ENCODE measurements at places on chromosomes 7 and 10.

DNA sequence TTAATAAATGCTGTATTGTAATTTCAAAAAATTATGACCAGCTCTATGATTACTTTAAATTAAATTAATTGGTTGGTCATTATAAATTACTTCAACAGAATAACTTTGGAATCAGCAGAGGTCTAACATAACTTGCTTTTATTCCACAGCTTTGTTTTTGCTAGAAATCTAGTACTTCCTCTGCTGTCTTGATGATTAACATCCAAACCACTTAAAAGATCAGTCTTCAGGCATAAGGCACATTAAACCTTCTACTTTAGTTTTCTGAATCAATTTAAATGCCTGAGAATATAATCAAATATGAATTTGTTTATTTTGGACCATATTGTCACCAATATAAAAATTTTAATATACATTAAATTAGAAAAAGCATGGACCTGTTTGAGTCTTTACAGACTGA lies 465.3 kb downstream of the ARL4A start:
- DNase-seq, result no peak

- no peak for DNase-seq
These were observed 1.7 kb downstream of the TES start for GRCh38 chr7:116211913-116212596.

GRCh38 chr7:87797798-87798403 lies 78.3 kb downstream of the SLC25A40 start:
- peak; percentile 25 for DNase-seq

DNA sequence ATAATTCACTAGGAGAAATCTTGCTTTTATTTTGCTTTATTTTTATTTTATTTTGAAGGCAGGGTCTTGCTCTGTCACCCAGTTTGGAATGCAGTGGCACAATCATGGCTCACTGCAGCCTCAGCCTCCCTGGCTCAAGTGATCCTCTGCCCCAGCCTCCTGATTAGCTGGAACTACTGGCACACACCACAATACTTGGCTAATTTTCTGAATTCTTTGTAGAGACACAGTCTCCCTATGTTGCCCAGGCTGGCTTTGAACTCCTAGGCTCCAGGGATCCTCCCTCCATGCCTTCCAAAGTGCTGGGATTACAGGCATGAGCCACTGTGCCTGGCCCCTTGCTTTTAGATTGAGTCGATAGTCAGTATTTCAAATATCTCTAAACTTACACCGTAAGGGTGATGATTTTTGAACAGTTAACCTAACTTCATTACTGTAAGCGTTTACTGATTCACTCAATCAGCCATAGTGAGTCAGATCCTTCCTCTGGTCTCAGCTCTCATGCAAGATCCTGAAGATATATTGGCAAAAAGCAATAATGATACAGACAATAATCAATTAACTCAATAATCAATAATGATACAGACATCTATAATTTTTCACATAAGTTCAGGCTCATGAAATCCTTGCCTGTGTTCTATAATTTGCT lies 239.5 kb downstream of the KIAA1217 start:
- peak; percentile 53 for DNase-seq

GRCh38 chr7:127047521-127047920 lies 205.2 kb downstream of the GRM8 start:
- DNase-seq, result no peak

DNA sequence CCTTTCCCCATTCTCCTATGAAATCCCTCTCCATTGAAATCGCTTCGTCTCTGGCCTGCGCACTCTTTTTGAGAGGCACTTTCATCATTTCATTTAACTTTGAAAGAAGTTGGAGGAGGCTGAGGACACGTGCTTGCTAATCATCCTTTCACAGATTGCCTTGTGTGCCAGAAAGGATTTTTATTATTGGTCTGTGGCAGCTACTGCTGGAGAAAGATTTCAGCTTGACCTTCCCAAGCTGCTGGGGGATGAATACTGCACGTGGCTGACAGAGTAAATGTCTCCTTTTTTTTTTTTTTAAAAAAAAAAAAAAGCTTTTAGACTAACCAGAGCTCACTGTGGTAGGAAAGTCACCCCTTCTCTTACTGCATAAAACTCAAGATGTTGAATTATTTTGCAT lies 44.2 kb upstream of the KCNIP2 start:
- DNase-seq, result no peak

DNA sequence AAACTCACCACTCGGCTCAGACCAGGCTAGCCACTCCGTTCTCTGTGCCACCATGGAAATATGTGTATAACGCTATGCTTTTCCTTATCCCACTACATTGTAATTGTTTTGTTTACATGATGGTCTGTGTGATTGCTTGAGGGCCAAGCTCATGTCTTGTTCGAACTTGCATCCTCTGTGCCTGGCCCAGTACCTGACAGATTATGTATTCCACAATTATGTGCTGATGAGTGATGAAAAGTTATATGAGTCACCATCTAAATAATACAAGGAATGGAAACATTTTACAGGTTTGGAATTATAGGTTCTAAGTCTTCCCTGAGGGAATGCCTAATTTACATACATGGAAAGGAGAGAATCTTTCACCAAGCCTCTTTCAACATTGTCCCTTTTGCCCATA lies 137.4 kb downstream of the C7orf25 start:
- no peak for DNase-seq

GRCh38 chr10:27413387-27413786 lies 90.7 kb upstream of the RAB18 start:
- DNase-seq, result no peak

GRCh38 chr10:110556969-110557601 lies 10.4 kb upstream of the SMC3 start:
- DNase-seq, result peak; percentile 26

DNA sequence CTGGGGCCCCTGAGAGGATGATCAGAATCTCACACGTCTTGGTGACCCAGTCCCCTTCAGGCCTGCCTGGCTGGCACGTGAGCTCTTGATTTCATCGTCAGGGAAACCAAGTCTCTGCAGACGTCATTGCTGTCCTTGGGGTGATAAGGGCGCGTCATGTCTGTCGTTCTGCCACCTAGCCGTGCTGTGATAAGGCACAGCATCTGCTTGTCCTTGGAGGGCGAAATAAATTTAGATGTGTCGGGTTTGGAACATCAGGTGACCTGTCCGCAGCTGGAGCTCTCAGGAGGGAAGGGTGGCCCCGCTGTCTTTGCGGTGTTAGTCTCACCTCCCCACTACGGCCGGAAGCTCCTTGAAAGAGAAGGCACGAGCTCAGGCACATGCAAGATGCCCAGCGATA lies 129.2 kb downstream of the GRK5 start:
- no peak for DNase-seq

GRCh38 chr10:82397854-82398253 lies 522.9 kb downstream of the NRG3 start:
- DNase-seq, result no peak

- no peak for DNase-seq
These were observed 149.5 kb downstream of the CDH23 start for GRCh38 chr10:71546220-71546619.

DNA sequence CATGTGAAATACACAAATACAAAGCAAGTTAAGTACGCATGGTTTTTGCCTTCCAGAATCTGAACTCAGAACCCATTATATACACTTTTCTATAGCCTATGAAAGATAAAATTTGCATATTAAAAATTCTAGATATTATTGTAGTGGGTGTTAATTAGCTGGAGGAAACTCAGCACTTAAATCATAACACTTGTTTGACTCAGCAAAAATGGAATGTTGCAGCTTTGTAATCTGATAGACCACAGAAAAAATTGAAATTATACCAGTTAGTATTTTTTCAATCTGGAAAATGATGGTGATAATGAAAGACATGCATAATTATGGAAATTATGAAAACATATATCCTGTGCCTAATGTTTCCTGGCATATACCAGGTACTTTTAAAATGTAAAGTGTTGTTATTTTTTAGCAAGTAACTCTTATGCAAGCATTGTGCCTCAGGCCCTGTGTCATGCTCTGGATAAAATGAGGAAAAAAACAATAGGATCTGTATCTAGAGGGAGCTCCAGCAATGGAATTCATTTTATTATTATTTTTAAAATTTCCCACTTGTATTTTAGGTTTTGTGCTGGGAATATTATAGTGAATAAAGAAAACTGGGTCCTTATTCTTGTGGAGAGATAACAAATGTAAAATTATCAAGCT lies 490.4 kb upstream of the SEMA3A start:
- DNase-seq, result no peak

DNA sequence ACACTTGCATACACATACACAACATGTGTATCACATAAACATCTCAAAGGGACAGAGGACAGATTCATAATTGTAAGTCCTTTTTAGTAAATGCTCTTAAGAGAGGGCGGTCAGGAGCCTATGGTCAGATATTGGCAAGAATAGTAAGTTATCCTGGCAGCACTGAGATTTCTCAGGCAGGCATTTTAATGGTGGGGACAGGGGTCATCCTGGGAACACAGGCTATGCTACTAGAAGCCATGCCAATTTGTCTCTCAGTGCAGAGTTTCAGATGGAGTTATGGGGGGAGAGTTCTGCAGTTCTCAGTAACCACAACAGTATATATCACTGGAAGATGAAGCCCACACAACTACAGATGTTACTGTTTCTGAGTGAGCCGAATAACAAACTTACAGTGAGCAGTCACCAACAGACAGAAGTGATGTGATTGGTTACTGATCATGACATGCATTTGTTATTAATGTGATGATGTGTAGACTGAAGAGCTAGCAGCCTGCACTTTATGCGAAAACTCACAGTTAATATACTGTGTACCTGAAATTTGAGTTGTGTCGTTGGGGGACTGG lies 16.4 kb downstream of the ZNF487 start:
- peak; percentile 2 for DNase-seq

DNA sequence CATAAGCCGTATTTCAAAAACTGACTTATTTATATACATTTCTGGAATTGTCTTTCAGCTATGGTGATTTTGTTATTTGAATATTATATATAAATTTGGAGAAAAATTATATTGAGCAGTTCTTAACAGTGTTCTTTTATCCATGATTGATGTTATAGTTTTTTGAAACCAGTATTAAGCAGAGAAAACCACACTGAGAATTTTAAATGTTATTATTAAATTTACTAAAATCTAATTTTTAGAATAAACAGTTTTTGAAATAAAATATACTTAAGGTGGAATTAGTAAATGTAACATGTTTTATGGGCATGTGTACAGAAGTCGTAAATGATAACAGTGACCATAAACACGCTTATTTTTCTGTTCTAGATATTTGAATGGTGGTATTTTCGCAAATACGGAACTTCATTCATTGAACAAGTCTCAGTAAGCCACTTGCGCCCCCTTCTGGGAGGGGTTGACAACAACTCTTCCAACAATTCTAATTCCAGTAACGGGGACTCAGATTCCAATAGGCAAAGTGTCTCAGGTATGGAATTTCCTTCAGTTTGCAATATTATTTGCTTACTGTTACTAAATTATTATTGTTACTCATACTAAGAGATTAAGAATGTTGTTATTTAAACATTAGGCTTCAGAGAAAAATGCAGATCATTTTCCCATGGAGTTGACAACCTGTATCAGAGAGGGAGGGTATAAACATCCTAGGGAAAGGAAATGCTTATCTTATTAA lies 166.1 kb downstream of the ST7 start:
- peak; percentile 42 for DNase-seq

GRCh38 chr10:84008878-84009277 lies 130.4 kb upstream of the GHITM start:
- no peak for DNase-seq

DNA sequence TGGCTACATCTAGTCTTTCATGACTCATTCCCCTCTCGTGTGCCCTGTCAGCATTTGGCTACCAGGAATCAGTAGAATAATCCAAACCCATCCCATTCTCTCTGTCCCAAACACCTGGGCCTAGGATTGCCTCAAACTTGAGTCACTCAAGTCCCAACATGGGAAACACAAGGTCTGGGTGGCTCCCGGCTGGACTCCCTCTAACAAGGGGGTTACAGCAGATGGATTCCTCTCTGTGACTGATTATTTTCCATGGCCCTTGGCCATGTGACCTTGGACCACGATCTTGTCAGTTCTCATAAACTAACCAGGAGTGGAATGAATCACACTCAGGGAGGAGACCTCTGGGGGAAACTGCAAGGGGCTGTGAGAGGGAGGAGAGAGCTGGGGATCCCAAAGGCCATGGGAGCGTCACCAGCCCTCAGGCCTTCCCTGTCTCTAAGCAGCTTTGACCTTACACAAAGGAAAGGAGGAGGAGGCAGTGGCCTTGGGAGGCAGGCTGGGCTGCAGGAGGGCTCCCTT lies 533.1 kb downstream of the KCNMA1 start:
- DNase-seq, result peak; percentile 99

- DNase-seq, result no peak
These were observed 57.7 kb upstream of the SPOCK2 start for GRCh38 chr10:72146071-72146470.

- DNase-seq, result peak; percentile 11
These were observed 398 bp downstream of the DENND11 start for GRCh38 chr7:141701489-141702046.

GRCh38 chr10:34184939-34185386 lies 630.1 kb downstream of the PARD3 start:
- DNase-seq, result no peak

DNA sequence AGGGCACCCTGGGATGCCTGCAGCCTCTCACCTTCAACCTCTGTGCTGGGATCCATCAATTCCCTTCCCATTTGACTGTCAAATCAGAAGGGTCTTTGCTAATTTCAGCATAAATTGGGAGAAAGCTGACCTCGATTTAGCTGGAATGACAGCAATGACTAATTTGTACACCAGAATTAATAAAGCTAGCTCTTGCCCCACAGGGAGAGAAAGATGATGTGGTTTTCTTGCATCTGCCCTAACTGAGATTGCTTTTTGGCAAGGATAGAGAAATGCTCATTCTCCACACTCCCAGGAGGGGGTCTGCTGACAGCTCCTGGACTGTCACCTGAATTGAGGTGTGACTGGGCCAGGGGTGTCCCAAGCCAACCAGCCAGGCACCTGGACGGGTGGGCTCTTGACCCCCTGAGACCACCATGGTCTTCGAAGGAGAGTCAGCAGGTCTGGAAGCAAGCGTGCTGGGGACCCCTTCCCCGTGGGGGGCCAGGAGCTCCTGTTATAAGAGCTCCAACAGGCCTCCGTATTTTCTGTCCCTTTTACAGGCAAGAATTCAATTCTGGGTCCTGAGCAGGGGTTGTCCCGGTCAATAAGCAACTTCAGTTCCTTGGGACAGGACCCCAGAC lies 42.1 kb downstream of the RBM17 start:
- no peak for DNase-seq

DNA sequence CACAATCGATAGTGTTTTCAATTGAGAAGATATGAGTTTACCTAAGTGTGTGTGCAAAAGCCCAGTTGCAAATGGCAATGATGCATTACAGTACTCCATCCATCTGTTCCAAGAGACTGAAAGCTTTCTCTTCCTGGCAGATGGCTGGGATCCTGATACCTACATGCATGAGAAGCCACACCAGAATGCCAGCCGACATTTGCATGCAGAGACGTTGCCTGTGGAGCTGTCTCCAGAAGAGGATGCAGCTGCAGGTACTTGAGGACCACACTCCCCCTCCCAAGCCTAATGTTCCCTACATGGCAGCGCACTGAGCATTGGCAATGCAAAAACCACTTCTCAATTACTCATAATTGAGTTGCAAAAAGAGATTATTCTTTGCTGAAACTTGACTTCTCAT lies 332.1 kb downstream of the WDR11 start:
- no peak for DNase-seq
